ENCODE measurements at places on chromosomes 6 and 20. TPM values are rescaled to one million over a fixed set of nuclear protein-coding genes. Genes with fewer than 3 reads are reported as not detected.

GRCh38 chr20:4052554-4052953 is 37.2 kb upstream of the RNF24 start:
- DNase-seq, result peak; percentile 56
- H3K4me1 ChIP-seq, result peaks cover 6% of the 10 kb centered on the region
- no peak overlapping the region for H3K4me3 ChIP-seq
- no peaks in the 10 kb centered on the region for H3K36me3 ChIP-seq

FAM209A gene
- total RNA-seq, result not detected

- peaks cover 10% of the 10 kb centered on the region for H3K4me1 ChIP-seq
- H3K27ac ChIP-seq, result no peak overlapping the region
- DNase-seq, result no peak
- H3K4me3 ChIP-seq, result no peak overlapping the region
Measured at GRCh38 chr20:34815636-34816035, 9.8 kb downstream of the NCOA6 start.

TMC2 gene
- total RNA-seq, result 0.15 TPM

PRDM1 gene
- not detected for total RNA-seq

- H3K27ac ChIP-seq, result no peak overlapping the region
- H3K36me3 ChIP-seq, result no peaks in the 10 kb centered on the region
- no peaks in the 10 kb centered on the region for H3K4me1 ChIP-seq
- no peaks in the 10 kb centered on the region for H3K27me3 ChIP-seq
- H3K4me3 ChIP-seq, result no peak overlapping the region
Measured at GRCh38 chr6:160831739-160832138, 129.7 kb downstream of the PLG start.

ADTRP gene
- not detected for total RNA-seq

GRCh38 chr6:85580878-85581267 is 12.8 kb downstream of the SNX14 start:
- no peak overlapping the region for H3K4me3 ChIP-seq
- H3K36me3 ChIP-seq, result no peaks in the 10 kb centered on the region
- no peaks in the 10 kb centered on the region for H3K27me3 ChIP-seq
- H3K4me1 ChIP-seq, result no peaks in the 10 kb centered on the region
- no peak overlapping the region for H3K27ac ChIP-seq

- no peaks in the 10 kb centered on the region for H3K4me1 ChIP-seq
- no peaks in the 10 kb centered on the region for H3K27me3 ChIP-seq
- no peak overlapping the region for H3K4me3 ChIP-seq
- no peak for DNase-seq
- H3K36me3 ChIP-seq, result no peaks in the 10 kb centered on the region
Measured at GRCh38 chr6:162702446-162702845, 25.1 kb downstream of the PRKN start.

- H3K27me3 ChIP-seq, result no peaks in the 10 kb centered on the region
Measured at GRCh38 chr6:163738304-163738703, 323.8 kb downstream of the QKI start.

DNA sequence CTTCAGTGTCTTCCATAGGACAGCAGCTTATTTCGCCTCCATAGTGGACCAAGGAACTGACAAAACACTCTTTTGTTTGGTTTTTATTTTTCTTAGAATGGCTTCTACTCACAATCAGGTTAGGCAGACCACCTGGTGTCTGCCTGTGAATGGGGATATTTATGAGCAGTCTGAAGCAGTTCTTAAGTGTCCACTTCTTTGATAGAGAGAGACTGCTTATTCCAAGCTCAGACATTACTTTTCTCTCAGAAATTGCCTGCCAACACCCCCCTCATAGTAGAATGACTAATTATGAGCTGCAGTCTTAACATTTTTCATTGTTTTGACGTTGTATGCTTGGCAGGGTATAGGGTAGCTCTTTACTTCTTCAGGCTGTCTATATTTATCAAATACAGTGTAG is 174.7 kb downstream of the ZFAND3 start:
- H3K36me3 ChIP-seq, result no peaks in the 10 kb centered on the region

DNA sequence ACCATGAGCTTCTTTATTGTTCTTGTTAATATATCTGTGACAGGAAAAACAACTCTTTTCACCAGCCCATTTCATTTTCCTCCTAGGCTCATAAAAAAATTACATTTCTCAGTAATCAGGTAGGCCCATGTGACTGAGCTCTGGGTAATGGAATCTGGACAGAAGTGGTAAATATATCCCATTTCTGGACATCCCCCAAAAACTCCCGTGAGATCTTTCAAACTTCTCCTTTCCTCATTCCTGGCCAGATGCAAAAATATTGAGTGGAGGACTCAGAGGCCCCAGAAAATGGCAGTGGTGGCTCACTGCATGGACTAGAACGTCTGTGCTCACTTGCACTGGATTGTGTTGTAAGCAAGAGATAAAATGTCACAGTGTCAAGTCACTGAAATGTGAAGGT is 3.8 kb upstream of the CHD6 start:
- DNase-seq, result no peak
- no peak overlapping the region for H3K4me3 ChIP-seq
- no peaks in the 10 kb centered on the region for H3K27me3 ChIP-seq
- H3K4me1 ChIP-seq, result no peaks in the 10 kb centered on the region

SALL4 gene
- total RNA-seq, result not detected

- H3K27ac ChIP-seq, result no peak overlapping the region
- DNase-seq, result no peak
- H3K4me1 ChIP-seq, result no peaks in the 10 kb centered on the region
Measured at GRCh38 chr6:68239034-68239433, 396.0 kb upstream of the ADGRB3 start.

DNA sequence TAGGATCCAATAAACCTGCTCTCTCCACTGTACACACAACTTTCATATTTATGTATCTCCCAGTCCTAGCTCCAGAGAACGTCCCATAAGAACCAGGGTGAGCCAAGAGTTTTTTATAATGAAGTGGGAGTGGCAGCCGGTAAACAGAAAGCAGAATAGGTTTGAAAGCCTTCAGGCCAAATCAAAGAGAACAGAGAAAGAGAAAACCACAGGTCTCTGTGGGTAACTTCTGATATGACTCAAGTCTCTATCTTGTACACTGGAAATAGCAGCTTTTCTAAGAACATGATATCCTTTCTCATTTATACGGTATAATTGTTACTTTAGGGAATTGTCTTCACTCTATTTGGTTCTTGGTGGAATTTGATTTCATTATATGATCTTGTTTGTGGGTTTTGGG is 273.6 kb downstream of the PACRG start:
- no peak overlapping the region for H3K27ac ChIP-seq
- 0 out of 2 replicates have a peak, but pooled peaks cover 3% of the 10 kb centered on the region for H3K27me3 ChIP-seq
- H3K36me3 ChIP-seq, result no peaks in the 10 kb centered on the region

SYNJ2 gene
- total RNA-seq, result 33.4 TPM

MARCKS gene
- 167 TPM for total RNA-seq

DNA sequence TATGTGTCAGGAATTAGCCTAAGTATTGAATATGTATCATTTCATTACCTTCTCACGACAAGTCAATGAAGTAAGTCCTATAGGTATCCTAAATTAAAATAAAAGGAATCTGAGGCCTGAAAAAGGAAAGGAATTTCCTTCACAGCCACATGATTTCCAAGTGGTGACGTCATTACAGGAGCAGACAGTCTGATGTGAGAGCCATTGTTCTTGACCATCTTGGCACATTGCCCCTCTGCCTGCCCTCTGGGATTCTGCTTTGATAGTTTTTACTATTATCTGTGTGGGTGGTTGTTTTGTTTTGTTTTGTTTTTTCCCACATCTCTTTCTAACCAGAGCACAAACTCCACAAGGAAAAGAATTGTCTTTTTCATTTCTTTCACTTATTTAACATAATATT is 219.8 kb upstream of the UFL1 start:
- no peaks in the 10 kb centered on the region for H3K36me3 ChIP-seq
- DNase-seq, result peak; percentile 60
- no peak overlapping the region for H3K27ac ChIP-seq
- H3K4me1 ChIP-seq, result no peaks in the 10 kb centered on the region
- H3K4me3 ChIP-seq, result no peak overlapping the region
- H3K27me3 ChIP-seq, result no peaks in the 10 kb centered on the region

ANGPT4 gene
- not detected for total RNA-seq

DNA sequence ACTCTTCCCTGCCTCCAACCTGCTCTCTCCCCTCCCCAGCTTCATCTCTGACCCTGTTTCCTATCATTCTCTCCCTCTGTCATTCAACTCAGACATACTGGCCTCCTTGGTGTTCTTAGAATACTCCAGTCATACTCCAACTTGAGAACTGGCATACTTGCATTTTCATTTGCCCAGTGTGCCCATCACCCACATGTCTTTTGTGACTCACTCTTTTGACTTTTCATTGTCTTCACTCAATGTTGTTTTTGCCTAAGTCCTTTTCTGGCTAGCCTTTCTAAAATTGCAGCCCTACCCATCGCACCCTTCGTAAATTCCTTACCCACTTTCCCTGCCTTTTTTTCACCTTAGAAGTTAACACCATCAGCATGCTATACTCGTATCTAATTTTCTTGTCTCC is 77.0 kb upstream of the CD2AP start:
- no peaks in the 10 kb centered on the region for H3K36me3 ChIP-seq
- H3K27ac ChIP-seq, result no peak overlapping the region
- no peak for DNase-seq
- H3K27me3 ChIP-seq, result no peaks in the 10 kb centered on the region
- H3K4me3 ChIP-seq, result no peak overlapping the region
- no peaks in the 10 kb centered on the region for H3K4me1 ChIP-seq

DNA sequence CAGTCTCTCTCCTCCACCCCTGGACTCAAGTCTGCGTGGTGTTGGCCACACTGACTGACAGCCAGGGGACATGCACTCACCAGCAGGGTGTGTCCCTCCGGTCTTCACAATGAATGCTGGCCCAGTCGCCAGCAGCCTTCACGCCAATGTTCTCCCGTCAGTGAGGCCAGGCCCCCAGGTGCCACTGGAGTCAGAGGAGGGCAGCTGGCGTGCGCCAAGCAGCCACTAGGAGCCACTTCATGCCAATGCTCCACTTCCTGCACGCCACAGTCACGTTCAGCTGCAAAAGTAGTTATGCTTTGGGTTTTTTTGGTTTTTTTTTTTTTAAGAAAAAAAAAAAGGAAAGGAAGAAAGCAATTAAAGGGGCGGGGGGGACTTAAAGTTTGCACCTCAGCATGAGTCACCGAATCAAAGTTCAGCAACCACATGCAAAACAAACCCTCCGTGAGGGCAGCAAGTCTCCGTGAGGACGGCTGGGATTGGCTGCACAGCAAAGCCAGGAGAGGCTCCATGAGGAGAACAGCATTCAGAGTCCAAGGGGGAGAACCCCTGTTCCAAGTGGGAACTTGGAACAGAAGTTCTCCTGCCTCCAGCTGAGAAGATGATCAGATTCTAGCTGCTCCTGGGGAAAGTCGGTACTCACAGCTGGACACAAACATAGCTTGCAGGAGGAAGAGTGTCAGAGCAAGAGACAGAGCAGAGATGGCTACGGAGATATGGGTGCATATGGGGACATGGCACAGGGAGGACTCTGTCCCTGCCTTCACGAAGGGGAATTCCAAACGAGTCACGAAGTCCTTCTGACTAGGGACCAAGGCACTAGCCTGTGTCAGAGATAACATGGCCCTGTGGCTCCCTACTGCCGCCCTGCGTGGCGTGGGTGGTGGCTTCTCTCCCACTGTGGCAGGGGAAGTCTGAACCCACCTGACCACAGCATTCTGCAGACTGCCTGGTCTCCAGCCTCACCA is at the start of gene ZC3H12D:
Gene ZC3H12D, minus strand, starts transcription at position 282 of the 968 bp plus-strand sequence. CDS start 10,471 bp downstream, outside the sequence.
- no peak for DNase-seq
- H3K27ac ChIP-seq, result no peak within 1 kb of the TSS
- H3K27me3 ChIP-seq, result no peaks in the 10 kb centered on the region
- H3K4me3 ChIP-seq, result no peak within 1 kb of the TSS
- H3K4me1 ChIP-seq, result no peaks in the 10 kb centered on the region

- no peaks in the 10 kb centered on the region for H3K36me3 ChIP-seq
- no peak for DNase-seq
- H3K27ac ChIP-seq, result no peak overlapping the region
- no peak overlapping the region for H3K4me3 ChIP-seq
- H3K27me3 ChIP-seq, result peaks cover 5% of the 10 kb centered on the region
- H3K4me1 ChIP-seq, result peaks cover 15% of the 10 kb centered on the region
Measured at GRCh38 chr20:58518896-58519593, 3.8 kb upstream of the APCDD1L start.

- no peaks in the 10 kb centered on the region for H3K36me3 ChIP-seq
- DNase-seq, result no peak
Measured at GRCh38 chr6:95128439-95128838, 448.9 kb upstream of the MANEA start.

- no peaks in the 10 kb centered on the region for H3K36me3 ChIP-seq
- no peak overlapping the region for H3K27ac ChIP-seq
- DNase-seq, result no peak
- no peak overlapping the region for H3K4me3 ChIP-seq
Measured at GRCh38 chr6:150323205-150323604, 45.6 kb upstream of the IYD start.

- no peaks in the 10 kb centered on the region for H3K4me1 ChIP-seq
- peaks cover 30% of the 10 kb centered on the region for H3K27me3 ChIP-seq
- H3K4me3 ChIP-seq, result no peak overlapping the region
- no peak for DNase-seq
- no peaks in the 10 kb centered on the region for H3K36me3 ChIP-seq
- no peak overlapping the region for H3K27ac ChIP-seq
Measured at GRCh38 chr20:40899344-40899743, 129.3 kb upstream of the TOP1 start.

DDX43 gene
- total RNA-seq, result not detected

C20orf204 gene
- 3.0 TPM for total RNA-seq

DNA sequence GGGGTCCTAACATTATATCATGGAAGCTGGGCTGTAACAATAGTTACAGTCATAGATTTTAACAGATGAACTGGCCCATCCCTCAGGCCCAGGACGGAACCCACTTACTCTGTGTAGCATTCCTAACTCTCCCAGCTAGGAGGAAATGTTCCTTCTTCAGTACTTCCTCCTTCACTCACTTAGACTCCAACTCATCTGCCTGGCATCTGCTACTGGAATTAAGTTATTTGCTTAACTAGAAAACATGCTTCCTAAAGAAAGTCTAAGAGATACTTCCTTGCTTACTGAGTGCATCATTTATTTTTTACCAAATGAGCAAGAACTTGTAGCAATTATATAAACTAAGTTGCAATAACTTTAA is 20.5 kb downstream of the GCLC start:
- H3K4me3 ChIP-seq, result no peak overlapping the region
- no peaks in the 10 kb centered on the region for H3K27me3 ChIP-seq
- H3K36me3 ChIP-seq, result no peaks in the 10 kb centered on the region
- H3K4me1 ChIP-seq, result no peaks in the 10 kb centered on the region

DNA sequence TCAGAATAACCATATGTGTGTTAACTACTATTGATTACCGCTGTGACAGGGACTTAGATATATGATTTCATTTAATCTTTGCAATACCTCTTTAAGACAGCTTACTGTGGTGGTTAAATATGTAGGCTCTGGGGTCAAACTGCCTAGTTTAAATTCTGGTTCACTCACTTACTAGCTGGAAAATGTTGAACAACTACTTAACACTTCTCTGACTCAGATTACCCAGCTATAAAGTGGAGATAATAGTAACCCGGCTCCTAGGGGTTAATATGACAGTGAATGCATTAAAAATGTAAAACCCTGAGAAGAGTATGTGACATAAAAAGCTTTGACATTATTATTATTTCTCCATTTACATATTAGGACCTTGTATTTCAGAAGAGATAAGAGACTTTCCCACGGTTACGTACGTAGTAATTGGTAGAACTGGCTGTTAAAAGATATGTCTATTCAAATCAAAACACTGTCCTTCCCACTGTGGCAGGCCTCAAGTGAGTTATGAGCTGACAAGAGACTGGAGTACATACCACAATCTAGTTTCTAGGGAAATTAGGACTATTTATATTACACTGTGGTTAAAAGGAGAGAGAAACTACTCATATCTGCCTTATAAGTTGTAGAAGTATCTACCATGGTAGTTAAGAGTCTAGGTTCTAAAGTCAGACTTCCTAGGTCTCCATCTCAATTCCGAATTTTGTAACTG is 4.4 kb upstream of the PLCB1 start:
- H3K36me3 ChIP-seq, result no peaks in the 10 kb centered on the region
- H3K4me1 ChIP-seq, result no peaks in the 10 kb centered on the region
- no peak overlapping the region for H3K4me3 ChIP-seq
- H3K27me3 ChIP-seq, result no peaks in the 10 kb centered on the region

EYA4 gene
- 36.8 TPM for total RNA-seq

OOEP gene
- not detected for total RNA-seq
